ENCODE measurements at places on chromosomes 3 and 15. TPM values are rescaled to one million over a fixed set of nuclear protein-coding genes. Genes with fewer than 3 reads are reported as not detected.

GRCh38 chr15:46786590-46787285 is 930.6 kb upstream of the SEMA6D start:
- no peaks in the 10 kb centered on the region for H3K36me3 ChIP-seq
- H3K27ac ChIP-seq: no peak overlapping the region
- H3K4me1 ChIP-seq: no peaks in the 10 kb centered on the region
- H3K4me3 ChIP-seq: no peak overlapping the region
- H3K27me3 ChIP-seq: no peaks in the 10 kb centered on the region

DNA sequence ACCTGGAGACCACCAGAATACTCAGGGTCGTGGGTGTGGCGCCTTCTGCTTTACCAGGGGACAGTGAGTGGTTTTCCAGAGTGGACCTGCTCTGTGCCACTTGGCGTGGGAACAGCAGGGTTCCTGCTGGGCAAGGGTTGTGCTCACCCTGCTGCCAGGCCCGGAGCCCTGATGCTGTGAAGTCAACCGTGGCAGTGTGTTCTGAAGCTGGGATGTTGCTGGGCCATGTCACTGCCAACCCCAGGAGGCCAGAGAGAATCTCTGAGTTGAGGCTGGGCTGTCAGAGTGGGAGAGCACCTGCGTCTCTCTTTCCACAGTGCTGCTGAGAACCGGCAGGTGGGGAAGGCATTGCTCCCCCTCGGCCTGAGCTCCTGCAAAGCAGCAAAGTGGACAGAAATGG is 48.7 kb downstream of the FBLN2 start:
- no peak for DNase-seq
- H3K27ac ChIP-seq: no peak overlapping the region
- H3K4me3 ChIP-seq: no peak overlapping the region
- H3K36me3 ChIP-seq: no peaks in the 10 kb centered on the region
- peaks cover 29% of the 10 kb centered on the region for H3K4me1 ChIP-seq

GRCh38 chr15:75704263-75704615 is 8.4 kb downstream of the CSPG4 start:
- H3K4me1 ChIP-seq: peaks cover 2% of the 10 kb centered on the region
- no peaks in the 10 kb centered on the region for H3K36me3 ChIP-seq
- H3K4me3 ChIP-seq: no peak overlapping the region
- DNase-seq: no peak

GRCh38 chr3:193418576-193419373 is 40.2 kb upstream of the ATP13A5 start:
- H3K4me1 ChIP-seq: peaks cover 8% of the 10 kb centered on the region
- H3K4me3 ChIP-seq: no peak overlapping the region
- DNase-seq: no peak
- no peak overlapping the region for H3K27ac ChIP-seq
- peaks cover 34% of the 10 kb centered on the region for H3K36me3 ChIP-seq

- no peak overlapping the region for H3K4me3 ChIP-seq
- H3K4me1 ChIP-seq: no peaks in the 10 kb centered on the region
- DNase-seq: no peak
Observed at GRCh38 chr15:85284497-85284896, 95.9 kb upstream of the AKAP13 start.

- H3K36me3 ChIP-seq: no peaks in the 10 kb centered on the region
- no peak overlapping the region for H3K4me3 ChIP-seq
- H3K4me1 ChIP-seq: peaks cover 11% of the 10 kb centered on the region
- no peak for DNase-seq
- no peak overlapping the region for H3K27ac ChIP-seq
Observed at GRCh38 chr3:46878781-46879436, 1.4 kb downstream of the PTH1R start.

DNA sequence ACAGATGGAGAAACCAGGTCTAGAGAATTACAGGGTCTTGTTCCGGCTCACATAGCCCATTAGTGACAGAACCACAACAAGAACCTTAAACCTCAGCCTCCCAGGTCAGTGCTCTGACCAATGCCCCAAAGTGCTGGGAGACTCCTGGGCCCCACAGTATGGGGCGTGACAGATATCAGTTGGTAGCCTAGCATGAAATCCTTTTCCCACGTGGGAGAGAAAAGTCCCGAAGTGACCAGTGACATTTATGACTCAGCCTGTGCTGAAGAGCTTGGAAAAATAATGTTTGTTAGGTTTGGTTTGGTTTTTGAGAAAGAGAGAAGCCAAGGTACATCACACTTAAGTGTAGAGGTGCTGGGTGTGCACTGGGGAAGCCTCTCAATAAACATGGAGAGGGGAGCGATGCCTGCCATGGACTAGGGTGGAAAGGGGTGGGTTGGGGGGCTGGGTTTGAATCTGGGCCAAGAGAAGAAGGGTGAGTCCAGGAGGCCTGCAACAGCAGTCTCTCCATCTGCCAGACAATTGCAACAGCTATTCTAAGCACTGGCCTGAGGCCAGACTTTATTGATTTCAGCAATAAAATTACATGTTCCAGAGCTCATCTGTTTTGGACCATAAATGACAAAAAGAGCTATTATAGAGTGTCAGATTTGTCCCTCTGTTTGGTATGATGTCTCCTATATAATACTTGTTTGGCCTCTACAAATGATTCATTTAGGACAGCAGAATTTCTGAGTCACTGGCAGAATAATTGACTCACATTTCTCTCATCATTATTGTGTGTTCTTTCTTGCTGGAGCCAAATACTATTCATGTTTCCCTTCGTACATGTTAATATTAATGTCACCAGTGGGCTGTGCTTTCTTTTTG is 43.4 kb downstream of the C2CD4A start:
- no peak overlapping the region for H3K4me3 ChIP-seq
- no peaks in the 10 kb centered on the region for H3K36me3 ChIP-seq
- DNase-seq: no peak
- no peaks in the 10 kb centered on the region for H3K27me3 ChIP-seq
- H3K27ac ChIP-seq: no peak overlapping the region

GRCh38 chr3:166785876-166786275 is 594.2 kb downstream of the ZBBX start:
- DNase-seq: no peak
- H3K36me3 ChIP-seq: no peaks in the 10 kb centered on the region
- no peaks in the 10 kb centered on the region for H3K4me1 ChIP-seq
- no peak overlapping the region for H3K27ac ChIP-seq

- H3K36me3 ChIP-seq: no peaks in the 10 kb centered on the region
- H3K27ac ChIP-seq: no peak overlapping the region
- peaks cover 12% of the 10 kb centered on the region for H3K4me1 ChIP-seq
- H3K4me3 ChIP-seq: no peak overlapping the region
- DNase-seq: no peak
Observed at GRCh38 chr3:67075295-67075694, 77.2 kb downstream of the KBTBD8 start.

GRCh38 chr3:38268087-38268486 is 2.5 kb downstream of the SLC22A13 start:
- no peak overlapping the region for H3K27ac ChIP-seq
- no peaks in the 10 kb centered on the region for H3K27me3 ChIP-seq
- peaks cover 27% of the 10 kb centered on the region for H3K4me1 ChIP-seq
- DNase-seq: no peak

GRCh38 chr15:97783240-97783639 is 177.3 kb upstream of the ARRDC4 start:
- no peak overlapping the region for H3K4me3 ChIP-seq
- no peaks in the 10 kb centered on the region for H3K4me1 ChIP-seq
- H3K27me3 ChIP-seq: no peaks in the 10 kb centered on the region
- no peak for DNase-seq

DNA sequence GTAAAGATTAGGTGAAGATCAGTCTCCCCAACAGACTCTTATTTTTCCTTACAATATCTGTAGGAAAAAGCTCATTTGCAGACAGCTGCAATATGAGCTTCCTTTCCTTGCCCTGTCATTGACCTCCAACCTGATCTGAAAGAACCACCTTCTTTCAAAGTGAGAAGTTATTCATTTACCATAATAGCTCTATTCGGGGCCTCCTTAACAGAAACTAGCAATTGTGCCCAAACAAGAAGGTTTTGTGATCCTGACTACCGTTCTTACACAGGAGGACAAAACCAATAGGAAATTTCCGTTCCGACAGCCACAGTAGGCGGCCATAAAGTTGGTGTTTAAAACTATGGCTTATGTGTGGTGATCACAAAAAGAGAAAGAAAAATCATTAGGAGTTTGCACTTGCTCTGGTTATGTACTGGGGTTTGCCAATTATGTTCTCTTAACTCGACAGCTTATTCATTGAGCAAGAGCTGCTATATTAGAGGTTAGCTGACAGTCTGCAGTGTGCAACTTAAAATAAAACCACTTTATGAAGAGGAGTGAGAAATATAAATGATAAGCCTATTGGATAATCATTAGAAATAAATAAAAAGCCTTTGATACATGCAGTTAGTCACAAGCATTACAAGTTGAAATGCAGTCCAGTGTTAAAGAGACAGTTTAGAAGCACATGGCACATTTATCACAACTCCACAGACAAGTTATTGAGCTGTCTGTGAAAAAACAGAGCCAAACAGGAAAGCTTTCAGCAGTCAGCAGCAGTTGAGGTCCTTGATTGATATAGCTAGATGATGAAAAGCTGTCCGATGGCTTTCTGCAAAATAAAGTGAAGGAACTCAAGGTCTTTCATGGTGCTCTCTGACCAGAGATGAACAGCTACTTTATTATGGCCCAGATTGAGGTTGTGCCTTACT is 199.8 kb downstream of the WDR72 start:
- no peaks in the 10 kb centered on the region for H3K36me3 ChIP-seq
- peaks cover 44% of the 10 kb centered on the region for H3K4me1 ChIP-seq
- no peak for DNase-seq
- H3K27me3 ChIP-seq: no peaks in the 10 kb centered on the region
- H3K27ac ChIP-seq: peak overlapping the region; percentile 39

- H3K4me3 ChIP-seq: no peak overlapping the region
- peaks cover 27% of the 10 kb centered on the region for H3K4me1 ChIP-seq
- no peaks in the 10 kb centered on the region for H3K36me3 ChIP-seq
- H3K27ac ChIP-seq: no peak overlapping the region
- H3K27me3 ChIP-seq: peaks cover 4% of the 10 kb centered on the region
Observed at GRCh38 chr3:127406309-127407025, 118.6 kb upstream of the PRR20G start.

GRCh38 chr15:64855205-64855975 is 13.7 kb downstream of the PLEKHO2 start:
- peaks cover 54% of the 10 kb centered on the region for H3K36me3 ChIP-seq
- no peak for DNase-seq
- no peaks in the 10 kb centered on the region for H3K27me3 ChIP-seq
- H3K4me1 ChIP-seq: peaks cover 49% of the 10 kb centered on the region

- H3K36me3 ChIP-seq: no peaks in the 10 kb centered on the region
- H3K4me3 ChIP-seq: no peak overlapping the region
- no peak for DNase-seq
- peaks cover 11% of the 10 kb centered on the region for H3K4me1 ChIP-seq
Observed at GRCh38 chr15:48866141-48866563, 11.8 kb upstream of the EID1 start.

The CPEB1 gene
- total RNA-seq: 2.5 TPM

The DNASE1L3 gene
- total RNA-seq: not detected

The KLF15 gene
- 12.1 TPM for total RNA-seq

The IL12A gene
- total RNA-seq: 0.69 TPM

The KCNAB1 gene
- total RNA-seq: 1.1 TPM

The SNTN gene
- not detected for total RNA-seq

The CELF6 gene
- total RNA-seq: not detected

The CAPN3 gene
- 0.70 TPM for total RNA-seq

The A4GNT gene
- not detected for total RNA-seq

Measured in WTC11 (cell line).